Sigmoid colon (tissue), 7 donors: ENCODE measurements at places on chromosomes 6 and 20. TPM values are rescaled to one million over a fixed set of nuclear protein-coding genes. Genes with fewer than 3 reads are reported as not detected.

- no peaks in the 10 kb centered on the region for H3K36me3 ChIP-seq
- DNase-seq, result no peak
- no peak overlapping the region for H3K4me3 ChIP-seq
- no peaks in the 10 kb centered on the region for H3K4me1 ChIP-seq
- H3K27ac ChIP-seq, result peak overlapping the region; percentile 72
- H3K27me3 ChIP-seq, result no peaks in the 10 kb centered on the region
Measured at GRCh38 chr6:17945111-17945510, 42.3 kb downstream of the KIF13A start.

- H3K4me1 ChIP-seq, result no peaks in the 10 kb centered on the region
- no peaks in the 10 kb centered on the region for H3K27me3 ChIP-seq
Measured at GRCh38 chr6:10177704-10178103, 237.2 kb downstream of the TFAP2A start.

DNA sequence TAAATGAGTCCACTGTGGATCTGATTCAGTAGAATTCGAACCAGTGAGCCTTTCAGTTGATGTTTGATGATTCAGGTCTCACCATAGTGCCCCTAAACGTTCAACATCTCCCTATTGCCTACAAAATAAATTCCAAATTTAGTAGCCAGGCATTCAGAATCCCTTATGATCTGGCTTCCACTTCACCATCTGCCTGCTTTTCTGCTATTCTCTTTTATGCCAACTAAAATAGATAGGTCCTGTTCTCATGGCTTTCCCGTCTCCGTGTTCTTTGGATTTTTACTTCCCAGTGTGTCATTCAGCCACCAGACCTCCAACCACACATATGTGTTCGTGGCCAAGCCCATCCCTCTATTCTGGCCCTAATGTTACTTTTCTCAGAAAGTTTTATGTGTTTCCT, 410.4 kb downstream of the LMBRD1 start:
- DNase-seq, result no peak
- H3K4me3 ChIP-seq, result no peak overlapping the region
- H3K27me3 ChIP-seq, result no peaks in the 10 kb centered on the region
- no peaks in the 10 kb centered on the region for H3K4me1 ChIP-seq

DNA sequence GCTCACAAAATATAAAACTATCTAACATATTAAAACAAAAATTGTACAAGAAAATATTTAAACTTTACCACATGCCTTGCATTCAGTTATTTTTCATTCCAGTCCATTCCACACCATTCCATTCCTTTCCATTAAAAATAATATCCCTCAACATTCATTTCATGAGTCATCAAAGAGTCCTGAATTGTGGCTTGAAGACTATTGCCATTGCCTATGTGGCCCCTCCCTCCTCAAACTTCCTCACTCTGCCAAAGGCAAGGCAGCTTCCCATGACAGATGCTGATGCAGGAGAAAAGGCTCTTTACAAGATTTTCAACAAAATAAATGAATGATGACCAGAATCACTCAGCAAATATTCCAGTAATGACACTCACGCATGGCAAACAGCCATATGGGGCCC, 31.7 kb downstream of the IL20RA start:
- H3K27me3 ChIP-seq, result no peaks in the 10 kb centered on the region
- H3K36me3 ChIP-seq, result no peaks in the 10 kb centered on the region
- no peak overlapping the region for H3K27ac ChIP-seq
- H3K4me3 ChIP-seq, result no peak overlapping the region
- DNase-seq, result no peak
- no peaks in the 10 kb centered on the region for H3K4me1 ChIP-seq

- no peak overlapping the region for H3K27ac ChIP-seq
- H3K4me3 ChIP-seq, result no peak overlapping the region
- H3K27me3 ChIP-seq, result no peaks in the 10 kb centered on the region
- DNase-seq, result no peak
Measured at GRCh38 chr6:43303751-43304331, 4.8 kb downstream of the CRIP3 start.

The C6orf52 gene
- not detected for total RNA-seq

The IRF4 gene
- 0.28 TPM for total RNA-seq

- H3K27ac ChIP-seq, result no peak overlapping the region
- DNase-seq, result no peak
- no peaks in the 10 kb centered on the region for H3K4me1 ChIP-seq
Measured at GRCh38 chr6:101114703-101115102, 233.6 kb upstream of the ASCC3 start.

The MTFR2 gene
- not detected for total RNA-seq

DNA sequence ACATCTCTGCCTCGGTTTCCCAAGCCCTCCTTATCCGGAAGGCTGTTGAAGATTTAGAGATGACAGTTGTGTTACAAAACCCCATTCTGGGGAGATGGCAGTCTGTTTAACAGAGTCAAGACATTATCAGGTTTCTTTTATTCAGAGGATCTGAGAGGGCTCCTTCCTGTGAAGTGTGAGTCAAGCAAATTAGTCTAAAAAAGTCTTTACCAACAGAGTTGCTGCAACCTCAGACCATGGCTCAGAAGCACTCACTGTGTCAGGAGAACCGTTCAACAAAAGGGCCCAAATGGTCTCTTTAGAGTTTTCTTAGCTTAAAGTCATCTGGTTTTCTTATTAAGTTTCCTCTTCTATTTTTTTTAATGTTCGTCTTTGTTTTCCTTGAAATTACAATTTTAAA, 717.8 kb downstream of the EPM2A start:
- H3K36me3 ChIP-seq, result no peaks in the 10 kb centered on the region
- H3K27me3 ChIP-seq, result no peaks in the 10 kb centered on the region
- H3K27ac ChIP-seq, result no peak overlapping the region
- H3K4me3 ChIP-seq, result no peak overlapping the region
- H3K4me1 ChIP-seq, result peaks cover 6% of the 10 kb centered on the region

- no peaks in the 10 kb centered on the region for H3K36me3 ChIP-seq
- H3K4me3 ChIP-seq, result no peak overlapping the region
- H3K27me3 ChIP-seq, result no peaks in the 10 kb centered on the region
Measured at GRCh38 chr6:21604081-21604480, 10.5 kb downstream of the SOX4 start.

The ECT2L gene
- not detected for total RNA-seq

The MMS22L gene
- total RNA-seq, result 5.8 TPM

GRCh38 chr6:158358450-158359077, 46.3 kb downstream of the TULP4 start:
- peaks cover 8% of the 10 kb centered on the region for H3K4me1 ChIP-seq
- H3K27ac ChIP-seq, result no peak overlapping the region
- no peak overlapping the region for H3K4me3 ChIP-seq
- DNase-seq, result no peak
- no peaks in the 10 kb centered on the region for H3K27me3 ChIP-seq
- H3K36me3 ChIP-seq, result no peaks in the 10 kb centered on the region

The ERVFRD-1 gene
- not detected for total RNA-seq

- H3K27ac ChIP-seq, result peak overlapping the region; percentile 48
- H3K27me3 ChIP-seq, result no peaks in the 10 kb centered on the region
- H3K4me1 ChIP-seq, result peaks cover 34% of the 10 kb centered on the region
- no peak overlapping the region for H3K4me3 ChIP-seq
- peak; percentile 77 for DNase-seq
Measured at GRCh38 chr6:16345449-16346330, 107.3 kb downstream of the GMPR start.

GRCh38 chr20:59013031-59013951, 5.9 kb upstream of the TUBB1 start:
- no peaks in the 10 kb centered on the region for H3K4me1 ChIP-seq
- H3K4me3 ChIP-seq, result no peak overlapping the region
- DNase-seq, result peak; percentile 52
- H3K27ac ChIP-seq, result no peak overlapping the region
- H3K36me3 ChIP-seq, result no peaks in the 10 kb centered on the region
- no peaks in the 10 kb centered on the region for H3K27me3 ChIP-seq

- no peak overlapping the region for H3K27ac ChIP-seq
- H3K36me3 ChIP-seq, result no peaks in the 10 kb centered on the region
- DNase-seq, result no peak
- H3K27me3 ChIP-seq, result no peaks in the 10 kb centered on the region
Measured at GRCh38 chr6:69774740-69775584, 21.8 kb downstream of the LMBRD1 start.

- H3K27me3 ChIP-seq, result no peaks in the 10 kb centered on the region
- no peak for DNase-seq
- no peaks in the 10 kb centered on the region for H3K36me3 ChIP-seq
- H3K4me1 ChIP-seq, result no peaks in the 10 kb centered on the region
- H3K4me3 ChIP-seq, result no peak overlapping the region
Measured at GRCh38 chr6:133101790-133102189, 139.4 kb upstream of the EYA4 start.

The DPPA5 gene
- not detected for total RNA-seq

- H3K36me3 ChIP-seq, result no peaks in the 10 kb centered on the region
- H3K27me3 ChIP-seq, result no peaks in the 10 kb centered on the region
- peaks cover 13% of the 10 kb centered on the region for H3K4me1 ChIP-seq
Measured at GRCh38 chr6:139944131-139944530, 569.7 kb upstream of the CITED2 start.

The POM121L2 gene
- not detected for total RNA-seq

The KIAA1755 gene
- 20.4 TPM for total RNA-seq

DNA sequence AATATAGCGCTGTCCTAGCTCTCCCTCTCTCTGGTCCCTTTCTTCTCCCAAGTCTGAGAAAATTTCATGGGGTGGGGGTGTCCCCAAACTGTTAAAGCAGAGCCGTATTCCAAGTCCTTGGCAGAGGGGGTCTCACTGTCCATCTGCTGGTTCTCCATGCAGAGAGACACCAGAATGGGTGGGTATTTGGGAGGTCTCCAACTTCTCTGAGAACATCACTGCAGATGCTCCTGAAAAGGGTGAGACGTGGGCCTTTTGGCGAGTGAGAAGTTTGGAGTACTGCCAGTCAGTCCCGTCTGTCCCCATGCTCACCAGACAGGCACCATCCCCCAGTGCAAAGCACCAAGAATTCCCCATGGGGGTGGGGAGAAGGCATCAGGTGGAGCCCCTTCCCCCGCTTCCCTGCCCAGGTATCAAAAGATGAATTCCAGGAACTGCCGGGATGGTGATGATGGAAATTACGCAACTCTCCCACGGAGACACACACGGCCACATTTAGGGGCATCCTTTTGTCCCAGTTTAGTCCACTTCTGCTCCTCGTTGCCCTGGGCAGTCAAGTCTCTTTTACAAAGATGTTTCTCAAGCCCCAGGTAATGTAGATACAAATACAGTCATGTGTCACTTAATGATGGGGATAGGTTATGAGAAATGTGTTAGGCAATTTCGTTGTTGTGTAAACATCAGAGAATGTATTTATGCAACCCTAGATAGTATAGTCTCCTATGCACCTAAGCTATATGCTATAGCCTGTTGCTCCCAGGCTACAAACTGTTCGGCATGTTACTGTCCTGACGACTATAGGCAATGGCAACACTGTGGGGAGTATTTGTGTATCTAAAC, 73.4 kb upstream of the SRSF6 start:
- H3K4me3 ChIP-seq, result no peak overlapping the region
- no peak for DNase-seq
- H3K27ac ChIP-seq, result no peak overlapping the region
- H3K27me3 ChIP-seq, result no peaks in the 10 kb centered on the region

- H3K36me3 ChIP-seq, result no peaks in the 10 kb centered on the region
- no peak overlapping the region for H3K27ac ChIP-seq
- no peaks in the 10 kb centered on the region for H3K4me1 ChIP-seq
Measured at GRCh38 chr6:22208026-22208425, 88.8 kb downstream of the PRL start.

GRCh38 chr6:147508866-147509608, 547 bp downstream of the SAMD5 start:
- peaks cover 30% of the 10 kb centered on the region for H3K4me1 ChIP-seq
- no peaks in the 10 kb centered on the region for H3K36me3 ChIP-seq
- H3K27ac ChIP-seq, result peak overlapping the region; percentile 53
- H3K27me3 ChIP-seq, result peaks cover 19% of the 10 kb centered on the region
- H3K4me3 ChIP-seq, result peak overlapping the region; percentile 57

The LY6G6C gene
- not detected for total RNA-seq
